NCI-H524 treated with DMSO at 0.1 percent for 48 hours (cell line): ENCODE measurements at places on chromosomes 2 and 18.

DNA sequence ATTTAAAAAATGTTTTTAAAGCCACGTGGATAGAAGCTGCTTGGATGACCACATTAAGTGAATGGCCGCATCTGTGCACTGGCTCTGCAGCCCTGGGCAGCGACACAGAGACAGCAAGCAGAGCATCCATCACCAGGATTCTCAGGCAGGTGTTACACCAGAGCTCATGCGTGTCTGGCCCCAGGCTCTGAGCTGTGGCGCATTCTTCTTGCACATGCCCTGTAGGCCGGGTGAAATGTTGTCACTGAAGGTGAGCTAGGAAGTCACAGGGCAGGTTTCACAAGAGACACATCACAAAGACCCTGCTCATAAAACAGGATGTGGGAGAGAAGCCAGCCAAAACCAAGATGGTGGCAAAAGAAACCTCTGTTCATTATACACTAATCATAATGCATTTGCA lies 8.4 kb upstream of the PXDN start:
- no peak for DNase-seq

- DNase-seq, result no peak
These were observed 211.6 kb downstream of the SEPTIN10 start for GRCh38 chr2:109402180-109402579.

- no peak for DNase-seq
These were observed 127.8 kb downstream of the NXPH2 start for GRCh38 chr2:138652378-138652777.

DNA sequence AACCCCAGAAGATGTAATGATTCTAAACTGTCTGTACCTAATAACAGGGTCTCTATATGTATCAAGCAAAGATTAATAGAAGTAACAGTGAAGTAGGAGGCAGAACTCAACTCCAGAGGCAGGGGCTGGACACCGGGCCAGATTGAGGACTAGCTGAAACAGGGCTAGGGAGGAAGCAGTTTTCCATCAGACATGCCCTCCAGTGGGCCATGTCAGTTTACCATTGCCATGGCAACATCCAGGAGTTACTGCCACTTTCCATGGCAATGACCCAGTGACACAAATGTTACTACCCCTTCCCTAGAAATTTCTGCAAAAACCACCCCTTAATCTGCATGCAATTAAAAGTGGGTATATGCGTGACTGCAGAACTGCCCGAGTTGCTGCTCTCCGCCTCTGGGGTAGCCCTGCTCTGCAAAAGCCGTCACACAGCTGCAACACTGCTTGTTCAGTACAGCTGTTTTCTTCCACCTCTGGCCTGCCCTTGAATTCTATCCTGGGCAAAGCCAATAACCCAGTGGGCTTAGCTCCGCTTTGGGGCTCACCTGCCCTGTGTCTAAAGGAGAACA lies 58.7 kb downstream of the TMEM18 start:
- no peak for DNase-seq

- DNase-seq, result no peak
These were observed 14.9 kb upstream of the GALR1 start for GRCh38 chr18:77234504-77235365.

DNA sequence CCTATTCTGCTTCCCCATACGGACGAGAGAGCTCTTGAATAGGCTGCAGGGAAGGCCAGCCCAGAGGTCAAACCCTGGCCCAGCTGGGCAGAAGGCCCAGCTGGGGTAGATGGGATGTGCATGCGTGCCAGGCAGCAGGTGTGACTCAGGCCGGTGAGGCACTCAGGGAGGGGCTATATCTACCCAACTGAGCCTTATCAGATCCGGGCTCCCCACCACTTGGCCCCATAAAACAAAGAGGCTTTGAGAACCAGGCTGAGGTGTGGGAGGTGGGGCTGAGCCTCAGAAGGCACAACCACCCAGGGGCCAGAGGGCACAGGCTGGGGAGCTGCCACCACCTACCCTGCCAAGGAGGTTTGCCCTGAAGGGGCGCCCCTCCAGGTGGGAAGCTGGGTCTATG lies 8.0 kb upstream of the CFAP65 start:
- no peak for DNase-seq

- DNase-seq, result no peak
These were observed 27.1 kb upstream of the TGIF1 start for GRCh38 chr18:3422905-3423304.

GRCh38 chr2:191115804-191116203 lies 35.0 kb downstream of the STAT4 start:
- no peak for DNase-seq

DNA sequence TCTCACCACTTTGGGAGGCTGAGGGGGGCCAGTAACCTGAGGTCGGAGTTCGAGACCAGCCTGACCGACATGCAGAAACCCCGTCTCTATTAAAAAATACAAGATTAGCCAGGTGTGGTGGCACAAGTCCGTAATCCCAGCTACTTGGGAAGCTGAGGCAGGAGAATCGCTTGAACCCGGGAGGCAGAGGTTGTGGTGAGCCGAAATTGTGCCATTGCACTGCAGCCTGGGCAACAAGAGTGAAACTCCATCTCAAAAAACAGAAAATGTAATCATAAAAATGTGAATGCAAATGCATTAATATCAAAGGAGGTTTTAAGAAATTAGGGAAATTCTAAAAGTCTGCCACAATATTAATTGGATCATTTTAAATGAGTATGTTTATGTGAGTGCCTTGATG lies 45.7 kb downstream of the ACTR2 start:
- no peak for DNase-seq

DNA sequence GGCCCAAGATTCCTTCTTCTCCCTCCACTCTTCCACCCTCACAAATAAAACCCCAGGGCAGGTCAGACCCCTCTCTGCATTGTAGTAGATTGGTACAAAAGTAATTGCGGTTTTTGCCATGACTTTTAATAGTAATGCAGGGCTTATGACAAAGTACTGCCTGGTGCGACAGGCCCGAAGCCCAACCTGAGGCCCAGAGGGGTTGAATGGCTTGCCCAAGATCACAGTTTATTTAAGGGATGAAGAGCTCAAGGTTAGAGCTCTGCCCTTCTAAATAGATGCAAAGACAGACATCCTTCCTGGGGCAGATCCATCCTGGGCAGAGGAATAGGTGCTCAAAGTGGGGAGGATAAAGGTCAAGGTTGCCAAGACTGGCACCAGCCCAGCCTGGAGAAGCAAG lies 899 bp upstream of the PSTPIP2 start:
- no peak for DNase-seq

- DNase-seq, result no peak
These were observed 41.7 kb downstream of the GALNT1 start for GRCh38 chr18:35623255-35623654.

GRCh38 chr2:197307933-197308521 lies 2.6 kb downstream of the ANKRD44 start:
- no peak for DNase-seq
